ENCODE measurements at places on chromosomes 6 and 20. TPM values are rescaled to one million over a fixed set of nuclear protein-coding genes. Genes with fewer than 3 reads are reported as not detected.

DNA sequence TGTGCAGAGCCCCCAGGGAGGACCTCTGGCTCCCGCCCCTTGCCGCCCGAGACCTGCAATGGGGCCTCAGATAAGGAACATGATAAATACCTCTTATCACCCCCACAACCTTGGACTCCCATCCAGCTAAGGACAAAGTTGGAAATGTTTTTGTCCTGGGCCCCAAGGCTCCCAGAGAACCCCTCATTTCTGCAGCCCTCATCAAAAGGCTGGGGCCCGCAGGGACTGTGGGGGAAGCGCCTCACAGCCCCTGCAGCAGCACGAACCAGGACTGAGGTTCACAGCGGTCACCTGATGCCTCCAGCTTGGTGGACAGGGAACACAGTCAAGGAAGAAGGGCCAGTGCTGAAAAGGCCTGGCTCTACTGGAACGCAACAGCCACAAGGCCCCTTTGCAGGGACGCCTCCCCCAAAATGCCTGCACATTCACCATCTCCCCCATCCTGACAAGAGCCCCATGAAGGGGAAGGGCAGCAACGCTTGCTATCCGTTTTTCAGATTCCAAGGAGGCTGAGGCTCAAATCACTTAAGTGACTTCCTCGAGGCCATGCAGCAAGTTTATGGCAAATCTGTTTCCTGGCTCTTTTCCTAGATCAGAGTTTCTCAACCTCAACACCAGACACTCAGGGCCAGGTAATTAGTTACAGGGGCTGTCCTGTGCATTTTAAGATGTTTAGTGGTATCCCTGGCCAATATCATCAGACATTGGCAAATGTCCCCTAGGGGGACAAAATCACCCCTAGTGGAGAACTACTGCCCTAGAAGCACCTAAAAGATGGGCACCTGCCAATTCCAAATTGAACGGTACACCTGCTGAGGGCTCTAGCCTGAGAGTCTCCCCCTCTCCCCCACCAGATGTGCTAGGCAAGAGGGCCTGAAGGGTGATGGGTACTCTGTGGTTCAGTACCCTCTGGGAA, 10.6 kb downstream of the TFEB start:
- DNase-seq = no peak

GRCh38 chr20:35742741-35743523, 872 bp upstream of the RBM39 start:
- no peak for DNase-seq

DNA sequence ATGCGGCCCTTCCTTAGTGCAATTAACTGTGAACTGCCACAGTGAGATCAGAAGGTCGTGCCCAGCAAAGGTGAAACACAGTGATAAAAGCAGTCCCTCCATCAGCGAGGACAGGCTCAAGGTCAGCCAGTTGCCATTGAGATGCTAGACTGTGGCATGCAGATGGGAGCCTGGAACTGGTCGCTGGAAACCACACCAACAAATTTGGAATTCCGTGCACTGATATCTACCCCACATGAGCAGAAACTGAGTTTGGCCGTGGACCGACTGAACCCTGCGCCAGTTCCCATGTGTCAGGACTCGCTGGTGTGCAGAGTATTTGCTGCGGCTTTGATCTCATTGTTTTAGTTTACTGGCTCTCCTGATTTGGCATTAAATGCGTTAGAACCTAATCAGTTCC, 125.6 kb upstream of the QKI start:
- DNase-seq = peak; percentile 58

DNA sequence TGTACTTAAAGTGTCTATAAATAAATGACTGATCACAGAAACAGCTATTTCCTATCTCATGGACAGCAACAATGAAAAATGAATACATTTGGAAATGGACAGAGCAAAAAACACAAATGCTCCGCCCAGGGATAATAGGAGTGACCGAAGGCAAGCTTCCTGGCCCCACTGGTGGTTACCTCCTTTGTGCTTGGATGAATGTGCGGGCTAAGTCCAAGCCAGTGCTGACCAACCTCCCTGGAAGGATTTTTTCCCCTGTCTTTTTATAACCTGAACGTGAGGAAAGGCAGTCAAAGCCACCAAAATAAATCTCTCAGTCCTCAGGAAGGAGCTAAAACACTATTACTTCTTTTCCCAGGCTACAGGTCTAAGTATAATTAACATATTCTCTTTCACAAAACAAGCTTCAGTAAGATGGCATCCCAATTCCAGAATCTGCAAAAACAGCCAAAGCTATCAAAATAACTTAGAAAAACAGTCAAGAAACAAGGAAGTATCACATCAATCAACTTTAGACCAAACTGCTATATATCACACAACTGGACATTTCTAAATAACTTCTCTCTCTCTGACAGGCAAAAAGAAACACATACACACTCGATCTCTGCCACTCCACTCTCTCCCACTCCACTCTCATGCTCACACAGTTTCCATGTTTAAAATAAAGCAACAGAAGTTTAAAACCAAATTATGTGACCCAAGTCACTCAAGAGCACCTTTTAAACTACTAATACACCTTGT, 10.0 kb downstream of the KIF16B start:
- DNase-seq = no peak

GRCh38 chr6:111564482-111564945, 41.2 kb downstream of the TRAF3IP2 start:
- DNase-seq = peak; percentile 21

DNA sequence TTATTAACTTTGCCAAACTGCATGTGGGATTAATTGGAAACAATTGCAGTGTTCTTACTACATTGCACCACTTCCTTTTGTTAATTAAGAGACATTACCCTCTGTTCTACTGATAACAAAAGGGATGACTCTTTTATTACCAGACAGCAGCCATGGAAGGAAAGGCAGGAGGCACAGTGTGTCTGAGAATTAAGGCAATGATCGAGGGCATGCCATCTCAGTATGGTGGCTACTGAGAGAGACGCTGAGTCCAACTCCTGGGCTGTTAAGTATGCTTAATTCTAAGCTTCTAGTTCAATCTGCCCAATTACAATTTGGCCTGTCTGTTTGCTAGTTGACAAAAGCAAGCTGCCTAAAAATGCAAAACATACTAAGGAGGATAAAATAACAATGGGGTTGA, 227.4 kb downstream of the PHACTR1 start:
- no peak for DNase-seq

DNA sequence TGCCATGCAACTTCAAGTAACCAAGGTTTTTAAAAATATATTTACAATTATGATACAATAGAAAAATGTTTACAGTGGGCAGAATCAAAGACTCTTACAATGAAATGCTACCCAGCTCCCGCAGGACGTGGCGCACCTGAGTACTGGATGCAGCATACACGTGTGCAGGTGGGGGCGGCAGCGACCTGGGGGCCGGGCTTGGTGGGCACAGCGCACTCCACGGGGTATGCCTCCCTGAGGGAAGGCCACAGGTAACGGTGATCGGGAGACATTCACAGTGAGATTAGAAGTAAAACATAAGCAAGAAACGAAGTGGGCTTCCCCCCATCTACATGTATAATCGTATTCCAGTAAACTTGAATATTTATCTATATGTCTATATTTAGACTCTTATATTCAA, 54.2 kb downstream of the WDR27 start:
- DNase-seq = no peak

DNA sequence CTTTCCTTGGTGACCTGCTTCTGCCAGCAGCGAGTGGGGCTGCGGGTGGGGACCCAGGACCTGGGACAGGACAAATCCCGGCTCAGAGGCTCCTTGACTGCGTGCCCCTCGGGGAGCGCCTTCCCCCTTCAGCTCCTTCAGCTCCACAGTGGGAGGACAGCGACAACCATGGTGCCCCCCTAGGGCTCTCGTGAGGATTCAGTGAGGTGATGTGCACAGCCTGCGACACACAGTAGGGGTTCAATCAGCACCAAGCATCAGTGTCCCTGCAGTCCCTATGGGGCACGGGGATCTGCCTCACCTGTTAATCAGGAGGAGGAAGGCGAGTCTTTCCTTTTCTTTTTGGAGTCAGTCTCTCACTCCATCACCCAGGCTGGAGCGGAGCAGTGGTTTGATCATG, 209.2 kb downstream of the PREX1 start:
- no peak for DNase-seq

DNA sequence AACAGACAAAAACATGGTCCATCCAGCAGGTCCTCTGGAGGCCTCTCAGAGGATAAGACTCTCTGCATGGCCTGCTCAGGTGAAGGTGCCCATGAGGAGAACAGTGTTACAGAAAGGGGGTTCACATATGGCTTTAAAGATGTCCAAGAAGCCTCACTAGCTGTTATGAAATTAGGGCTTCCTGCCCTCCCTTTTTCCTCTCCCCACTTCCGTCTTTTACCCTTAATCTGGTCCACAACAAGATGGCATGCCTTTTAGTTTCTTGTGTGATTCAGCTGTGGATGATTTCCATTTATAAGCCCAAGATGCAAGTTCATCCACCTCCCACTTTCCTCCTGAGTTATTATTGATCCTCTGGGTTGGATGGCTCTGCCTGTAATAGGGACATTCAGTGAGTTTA, 14.0 kb downstream of the GCNT2 start:
- DNase-seq = no peak

DNA sequence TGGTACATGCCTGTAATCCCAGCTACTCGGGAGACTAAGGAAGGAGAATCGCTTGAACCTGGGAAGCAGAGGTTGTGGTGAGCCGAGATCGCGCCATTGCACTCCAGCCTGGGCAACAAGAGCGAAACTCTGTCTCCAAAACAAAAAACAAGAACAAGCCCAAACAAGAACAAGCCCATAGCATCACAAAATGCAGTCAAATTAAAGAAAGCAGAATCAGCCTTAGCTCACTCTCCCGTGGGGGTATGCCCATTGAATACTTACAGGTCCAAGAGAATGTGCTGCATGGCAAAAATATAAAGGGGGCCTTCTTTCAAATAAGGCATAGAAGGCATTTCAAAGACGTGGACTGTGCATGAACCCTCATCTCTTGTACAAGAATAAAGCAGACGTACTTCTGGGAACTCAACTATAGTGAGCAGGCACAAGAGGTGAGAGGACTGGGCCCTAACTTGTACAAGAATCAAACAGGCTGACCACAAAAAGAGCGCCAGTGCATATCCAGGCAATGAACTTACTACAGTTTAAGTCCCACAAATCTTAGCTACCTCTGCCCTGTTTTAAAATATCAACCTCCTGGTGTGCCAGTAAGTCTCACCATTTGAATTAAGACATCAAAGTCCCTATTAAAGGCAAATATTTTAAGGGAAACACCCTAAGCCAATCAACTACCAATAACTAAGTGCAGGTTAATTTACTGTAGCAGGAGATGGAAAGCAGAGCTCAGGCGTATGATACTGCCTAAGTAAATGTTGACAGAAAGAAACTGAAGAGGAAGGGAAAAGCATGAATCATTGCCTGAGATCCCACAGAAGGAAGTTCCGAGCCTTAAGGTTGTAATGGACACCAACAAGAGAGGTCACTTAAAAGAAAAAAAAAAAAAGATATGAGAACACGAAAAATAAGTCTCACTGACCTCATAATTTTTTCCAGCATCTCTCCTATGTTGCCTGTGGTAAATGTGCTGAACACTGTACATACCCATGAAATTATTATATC, 37.4 kb downstream of the TOMM6 start:
- DNase-seq = peak; percentile 67

- DNase-seq = no peak
Measured at GRCh38 chr6:42808492-42809483, 26.9 kb downstream of the BICRAL start.

GRCh38 chr6:138647006-138647405, 126.6 kb upstream of the CCDC28A start:
- no peak for DNase-seq

Gene SAMD5
- total RNA-seq = 2.7 TPM

Gene DNAAF9
- total RNA-seq = 3.5 TPM

Gene HLA-DQB2
- not detected for total RNA-seq

Gene TXLNB
- not detected for total RNA-seq

Gene FAM209B
- not detected for total RNA-seq

Gene CCN2
- total RNA-seq = 82.6 TPM

All from Daoy (cell line).